Ammon's horn (tissue), 1 donor: ENCODE measurements at places on chromosomes 3 and 15.
A peak's percentile ranks its signal among the peaks of the same experiment; 100 is the strongest.

DNA sequence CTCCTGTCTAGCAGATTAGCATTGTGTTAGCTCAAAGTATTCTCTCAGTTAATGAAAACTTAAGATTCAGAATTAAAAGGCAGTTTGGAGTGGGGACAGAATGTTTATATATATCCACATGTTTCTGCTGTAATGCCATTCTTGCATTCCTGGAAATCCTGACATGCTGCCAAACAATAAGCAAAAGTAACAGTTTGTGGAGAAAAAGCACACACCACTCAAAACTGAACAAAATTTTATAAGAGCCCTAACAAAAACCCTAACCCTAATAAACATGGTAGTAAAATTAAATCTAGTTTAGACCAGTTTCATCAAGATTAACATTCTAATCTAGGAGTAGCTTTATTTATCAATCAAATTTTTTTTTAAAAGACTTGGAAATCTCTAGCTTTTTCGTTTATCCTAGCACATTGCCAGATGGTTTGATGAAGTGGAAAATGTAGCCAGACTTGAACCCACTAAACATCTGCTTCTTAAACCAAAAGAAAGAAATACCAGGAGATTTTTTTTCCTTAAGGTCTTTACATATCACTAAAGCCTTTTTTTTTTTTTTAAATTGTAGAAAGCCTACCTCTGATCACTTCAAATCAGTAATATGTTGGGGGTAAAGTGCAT lies 3.7 kb downstream of the TCAIM start:
- DNase-seq: peak; percentile 14

- DNase-seq: no peak
Observed at GRCh38 chr3:123141276-123141675, 60.5 kb upstream of the SEC22A start.

DNA sequence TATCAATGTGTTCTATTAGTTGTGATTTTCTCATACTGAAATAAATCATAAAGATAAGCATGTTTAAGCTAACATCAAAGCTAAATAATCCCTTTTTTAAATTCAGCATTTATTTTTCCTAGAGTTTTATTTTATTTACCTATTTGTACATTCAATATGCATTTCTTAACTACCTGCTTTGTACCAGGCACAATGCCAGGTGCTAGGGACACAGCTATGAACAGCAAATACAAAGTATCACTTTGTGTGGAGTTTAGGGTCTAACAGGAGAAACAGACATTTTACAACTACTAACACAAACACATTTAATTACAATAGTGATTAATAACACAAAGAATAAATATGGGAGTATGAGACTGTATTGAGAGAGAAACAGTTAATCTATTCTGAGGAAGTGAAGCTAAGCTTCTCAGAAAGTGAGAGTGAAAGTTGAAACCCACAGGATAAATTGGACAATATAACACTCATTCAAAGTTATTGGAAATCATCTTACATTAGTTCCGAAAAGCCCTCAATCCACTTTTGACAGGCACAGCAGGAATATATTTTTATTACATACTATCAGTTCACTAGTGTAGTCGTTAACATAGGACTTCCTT lies 159.6 kb downstream of the GBE1 start:
- no peak for DNase-seq

DNA sequence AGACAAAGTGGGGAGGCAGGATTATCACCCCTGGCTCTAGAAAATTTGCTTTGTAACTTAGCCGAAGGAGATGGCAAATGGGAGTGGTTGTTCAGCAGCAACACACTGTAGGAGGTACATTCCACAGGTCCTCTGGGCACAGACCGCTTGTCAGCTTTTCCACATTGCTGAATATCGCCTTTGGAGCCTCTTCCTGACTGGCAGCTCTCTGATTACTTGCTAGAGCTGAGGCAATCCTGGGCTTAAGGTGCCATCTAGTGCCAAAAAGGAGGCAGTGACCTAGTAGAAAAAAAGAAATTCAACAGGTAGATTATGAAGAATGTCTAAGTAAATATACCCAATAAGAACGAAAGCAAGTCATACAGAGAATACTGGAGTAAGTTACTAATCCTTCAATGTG lies 13.1 kb upstream of the SCN5A start:
- DNase-seq: no peak

DNA sequence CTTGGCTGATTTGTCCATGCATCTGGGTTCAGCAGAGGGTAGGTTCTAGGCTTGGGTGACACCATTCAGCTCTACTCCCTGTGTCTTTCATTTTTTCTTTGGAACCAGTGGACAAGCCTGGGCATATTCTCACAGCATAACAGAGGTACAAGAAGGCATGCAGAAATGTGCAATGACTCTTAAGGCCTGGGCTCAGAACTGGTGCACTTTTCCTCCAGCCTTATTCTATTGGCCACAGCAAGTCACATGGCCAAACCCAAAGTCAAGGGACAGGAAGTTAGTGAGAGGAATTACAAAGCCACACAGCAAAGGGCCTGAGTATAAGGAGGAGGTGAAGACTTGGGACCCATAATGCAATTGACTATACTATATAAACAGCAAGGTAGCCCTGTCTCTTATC lies 200.9 kb upstream of the CTDSPL start:
- no peak for DNase-seq

DNA sequence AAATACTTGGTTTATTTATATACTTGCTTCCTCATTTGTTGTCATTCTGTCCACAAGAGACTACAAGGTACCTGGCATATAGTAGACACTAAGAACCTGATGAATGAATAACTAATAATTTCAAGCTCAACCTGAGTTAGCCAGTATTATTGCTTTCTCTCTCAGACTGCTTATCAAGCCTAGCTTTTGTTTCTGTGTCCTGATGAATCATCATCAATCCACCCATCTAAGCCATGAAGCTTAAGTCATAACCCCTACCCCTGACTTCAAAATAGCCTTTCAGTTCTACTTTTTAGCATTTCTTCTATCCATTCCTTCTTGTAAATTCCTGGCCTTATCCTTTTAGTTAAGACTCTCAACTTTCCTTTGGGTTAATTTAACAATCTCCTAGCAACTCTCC lies 420.8 kb downstream of the EPHA6 start:
- DNase-seq: no peak

DNA sequence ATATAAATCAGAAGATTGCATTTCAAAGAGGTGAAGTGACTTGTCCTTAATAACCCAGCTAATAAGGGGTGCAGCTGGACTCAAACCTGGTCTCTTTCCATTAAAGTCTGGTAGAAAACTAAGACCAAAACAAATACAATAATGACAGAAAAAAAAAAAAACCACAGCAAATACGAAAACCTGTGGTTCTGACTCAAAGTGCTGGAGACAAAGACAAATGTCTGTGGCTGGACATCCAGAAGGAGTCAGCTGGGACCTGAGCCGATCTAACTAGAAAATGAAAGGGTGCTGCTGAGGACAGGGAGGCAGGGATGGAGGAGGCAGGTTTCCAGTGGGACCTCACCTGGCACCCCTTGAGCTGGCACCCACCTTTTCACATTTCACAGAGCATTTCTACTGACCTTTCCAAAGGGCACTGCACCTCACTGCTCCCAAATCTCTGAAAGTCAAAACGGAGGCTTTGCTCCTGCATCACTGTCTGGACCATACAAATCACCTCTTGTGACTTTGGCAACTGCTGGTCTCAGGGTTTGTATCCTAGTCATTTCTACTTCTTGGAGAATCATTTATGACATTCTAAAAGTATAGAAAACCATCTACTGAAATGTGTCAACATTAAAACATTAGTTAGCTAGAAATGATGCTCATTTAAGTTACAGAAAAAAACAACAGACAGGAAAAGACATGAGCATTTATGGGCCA lies 61.7 kb downstream of the CCNL1 start:
- DNase-seq: no peak

DNA sequence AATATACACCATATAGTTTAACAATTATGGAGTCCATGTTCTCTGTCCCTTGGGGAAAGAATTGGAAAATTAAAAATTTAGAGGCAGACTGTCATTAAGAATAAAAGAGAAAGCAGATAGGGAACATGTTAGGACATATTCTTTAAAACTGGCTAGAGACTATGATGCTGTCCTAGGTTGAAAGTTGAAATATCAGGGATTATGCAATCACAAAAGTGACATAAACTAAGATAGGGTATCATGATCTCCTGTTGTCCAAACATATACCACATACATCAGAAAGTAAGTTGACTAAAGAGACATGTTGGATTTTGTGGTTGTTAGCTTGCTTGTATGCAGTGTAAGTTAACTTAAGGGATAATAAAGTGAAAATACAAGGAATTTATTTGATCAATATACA lies 9.9 kb upstream of the EID1 start:
- DNase-seq: no peak

DNA sequence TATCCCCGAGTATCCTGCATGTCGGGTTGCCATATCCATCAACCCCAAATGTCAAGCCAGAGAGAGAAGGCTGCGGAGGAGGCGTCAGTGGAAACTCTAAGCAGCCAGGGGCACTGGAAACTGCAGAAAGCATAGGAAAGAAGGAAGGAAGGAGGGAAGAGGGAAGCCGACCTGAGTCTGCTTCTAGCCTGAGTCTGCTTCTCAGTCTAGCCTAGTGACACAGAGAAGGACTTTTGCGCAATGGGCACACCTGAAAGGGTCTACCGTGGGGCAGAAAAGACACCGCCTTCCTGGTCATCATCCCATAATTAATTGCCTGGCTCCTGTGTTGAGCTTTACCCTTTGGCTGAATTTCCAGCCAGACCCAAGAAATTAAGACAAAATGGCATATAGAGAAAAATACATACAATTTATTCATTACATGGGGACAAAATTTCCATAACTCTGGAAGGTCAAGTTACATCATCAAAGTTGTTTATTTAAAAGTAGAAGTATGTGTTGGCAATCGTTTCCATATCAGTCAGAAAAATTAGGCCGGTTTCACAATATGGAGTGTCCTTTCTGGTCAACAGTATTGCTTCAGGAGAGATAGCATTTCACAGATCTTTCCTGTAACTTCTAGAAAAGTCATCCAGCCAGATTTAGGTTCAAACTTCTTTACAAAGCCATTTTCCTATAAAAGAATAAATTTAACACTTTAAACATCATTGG lies 10.3 kb downstream of the BCL2A1 start:
- no peak for DNase-seq

- peak; percentile 80 for DNase-seq
Observed at GRCh38 chr3:48532271-48532976, 24.2 kb downstream of the PFKFB4 start.

DNA sequence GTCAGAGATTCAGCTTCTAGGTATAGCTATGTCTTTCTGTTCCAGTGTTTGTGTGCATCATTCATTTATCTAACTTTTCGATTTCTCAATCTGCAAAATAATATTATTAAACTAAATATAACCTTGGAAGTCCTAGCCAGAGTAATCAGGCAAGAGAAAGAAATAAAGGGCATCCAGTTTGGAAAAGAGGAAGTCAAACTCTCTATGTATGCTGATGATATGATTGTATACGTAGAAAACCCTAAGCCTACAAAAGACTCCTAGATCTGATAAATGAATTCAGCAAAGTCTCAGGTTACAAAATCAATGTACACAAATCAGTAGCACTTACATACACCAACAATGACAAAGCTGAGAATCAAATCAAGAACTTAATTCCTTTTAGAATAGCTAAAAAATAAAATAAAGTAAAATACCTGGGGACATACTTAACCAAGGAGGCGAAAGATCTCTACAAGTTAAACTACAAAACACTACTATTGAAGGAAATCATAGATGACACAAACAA lies 718.2 kb downstream of the NTRK3 start:
- no peak for DNase-seq

- DNase-seq: no peak
Observed at GRCh38 chr3:60225848-60226247, 1025.4 kb downstream of the FHIT start.

DNA sequence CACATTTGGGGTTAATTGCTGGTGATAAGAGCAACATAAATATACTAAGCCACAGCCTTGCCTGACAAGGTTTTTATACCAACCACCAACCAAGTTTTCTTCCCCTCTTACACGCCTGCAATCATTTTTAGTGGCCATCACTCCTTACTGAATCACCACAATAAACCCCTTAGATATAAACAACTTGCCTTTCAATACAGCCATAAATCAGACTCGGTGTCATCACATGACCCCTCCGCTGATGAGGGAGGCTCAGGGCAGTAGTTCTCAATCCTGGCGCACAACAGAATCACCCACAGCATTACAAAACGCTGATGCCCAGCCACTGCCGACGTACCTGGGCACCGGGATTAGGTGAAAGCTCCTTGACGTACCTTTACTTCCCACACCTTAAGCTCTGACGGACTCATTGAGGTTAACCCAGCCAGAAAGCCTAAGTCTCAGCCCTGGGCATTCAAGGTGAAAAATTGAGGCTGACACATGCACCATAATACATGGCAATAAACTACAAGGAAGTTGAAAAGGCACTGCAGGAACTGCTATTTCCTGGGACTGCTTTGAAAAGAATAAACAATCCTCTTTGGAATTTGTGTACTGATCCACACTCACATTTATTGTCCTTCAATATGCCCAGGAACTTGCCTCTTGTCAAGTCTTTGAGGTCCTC lies 17.1 kb downstream of the ADCY5 start:
- DNase-seq: peak; percentile 66

GRCh38 chr3:23035927-23036640 lies 167.0 kb upstream of the UBE2E2 start:
- no peak for DNase-seq

DNA sequence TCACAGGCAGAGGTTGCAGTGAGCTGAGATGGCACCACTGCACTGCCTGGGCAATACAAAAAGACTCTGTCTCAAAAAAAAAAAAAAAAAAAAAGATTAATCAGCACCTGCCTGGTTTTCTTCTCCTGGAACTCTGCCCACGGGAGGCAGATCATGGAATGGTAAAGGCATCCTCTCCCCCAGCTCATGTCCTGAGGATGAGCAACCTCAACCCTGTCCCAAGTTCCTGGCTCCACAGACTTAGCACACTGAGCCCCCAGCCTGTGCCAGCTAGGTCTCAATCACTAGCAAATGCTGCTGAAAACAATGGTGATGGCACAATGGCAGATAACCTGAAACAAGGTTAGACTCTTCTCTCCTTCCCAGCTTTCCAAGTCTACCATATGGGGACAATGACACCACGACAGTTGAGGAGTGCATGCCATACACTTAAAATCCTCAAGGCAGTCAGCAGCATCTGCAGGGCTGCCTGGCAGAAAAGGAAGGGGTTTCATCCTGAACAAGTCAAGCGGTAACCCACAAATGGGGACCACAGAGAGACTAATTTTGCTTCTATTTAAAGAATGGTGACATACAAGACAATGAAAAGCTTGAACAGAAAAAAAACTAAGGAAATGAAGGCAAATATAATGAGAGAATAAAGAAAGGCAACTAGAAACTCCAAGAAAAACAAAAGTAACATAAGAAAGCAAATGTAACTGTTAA lies 4.8 kb downstream of the CLN6 start:
- DNase-seq: no peak

DNA sequence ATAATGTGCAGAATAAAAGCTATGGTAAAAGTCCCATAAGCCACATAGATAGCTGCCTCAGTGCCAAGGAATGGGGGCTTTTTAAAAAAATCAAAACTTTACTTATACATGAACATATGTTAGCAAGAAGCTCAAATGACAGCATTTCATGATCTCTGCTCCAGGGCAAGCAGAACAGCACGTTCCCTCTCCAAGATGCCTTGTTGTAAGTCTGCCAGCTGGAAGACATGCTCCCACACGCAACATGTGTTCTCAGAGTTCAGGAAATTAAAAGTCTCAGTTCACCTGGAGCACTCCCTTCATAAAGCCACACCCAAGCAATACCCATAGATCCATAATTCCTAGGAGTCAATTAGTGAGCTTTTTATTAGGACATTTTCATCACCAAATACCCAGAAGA lies 52.2 kb downstream of the ABI3BP start:
- DNase-seq: no peak

- no peak for DNase-seq
Observed at GRCh38 chr15:62067448-62068044, 769 bp downstream of the C2CD4A start.

GRCh38 chr3:108006881-108007331 lies 83.9 kb downstream of the CD47 start:
- DNase-seq: no peak
